ENCODE measurements at places on chromosomes 4 and X. TPM values are rescaled to one million over a fixed set of nuclear protein-coding genes. Genes with fewer than 3 reads are reported as not detected.

DNA sequence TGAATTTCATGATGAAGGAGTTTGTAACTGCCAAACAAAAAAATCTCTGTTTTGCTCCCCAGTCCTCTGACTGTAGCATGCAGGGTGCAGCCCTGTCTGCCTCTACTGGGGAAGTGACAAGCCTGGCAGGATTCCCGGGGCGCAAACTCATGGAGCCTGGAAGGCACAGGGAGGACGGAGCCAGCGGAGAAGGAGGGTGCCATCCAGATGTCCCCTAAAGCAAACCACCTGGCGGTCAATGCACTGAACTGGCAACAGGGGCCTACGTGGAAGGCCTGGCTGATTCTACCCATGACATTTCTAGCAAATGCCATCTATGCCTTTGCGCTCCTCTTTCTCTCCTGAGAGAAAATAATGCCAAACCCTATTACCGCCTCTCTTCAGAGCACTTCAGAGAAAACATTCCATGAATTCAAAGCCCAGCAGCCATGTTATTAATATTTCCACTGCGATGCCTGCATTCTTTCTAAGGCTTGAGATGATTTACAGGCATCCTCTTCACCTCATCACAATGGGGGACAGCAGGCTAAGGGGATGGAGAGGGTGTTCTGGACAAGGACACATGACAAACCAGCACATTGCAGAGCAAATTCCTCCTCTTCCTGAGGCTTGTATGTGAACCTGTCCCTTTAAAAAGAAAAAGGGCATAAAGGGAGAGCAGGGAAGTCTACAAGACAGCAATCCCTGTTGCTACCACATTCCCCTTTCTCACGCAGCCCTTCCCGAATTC, 329.3 kb upstream of the NOCT start:
- no peak for DNase-seq

DNA sequence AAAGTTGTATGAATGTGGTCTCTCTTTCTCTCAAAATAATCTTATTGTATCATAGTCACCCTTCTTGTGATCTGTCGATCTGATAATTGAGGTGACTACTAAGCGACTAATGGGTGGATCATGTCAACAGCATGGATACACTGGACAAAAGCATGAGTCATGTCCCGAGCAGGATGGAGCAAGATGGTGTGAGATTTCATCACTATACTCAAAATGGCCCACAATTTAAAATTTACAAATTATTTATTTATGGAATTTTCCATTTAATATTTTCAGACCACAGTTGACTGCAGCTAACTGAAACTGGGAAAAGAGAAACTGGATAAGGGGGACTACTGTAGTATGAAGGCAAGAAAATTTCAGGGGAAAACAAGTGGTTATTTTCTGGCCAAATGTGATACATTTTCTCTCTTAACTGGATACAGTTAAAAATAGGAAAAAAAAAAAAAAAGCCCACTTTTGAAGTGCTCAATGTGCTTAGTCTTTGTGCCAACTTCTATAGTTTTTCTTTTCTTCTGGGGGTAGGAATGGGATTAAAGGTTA, 25.3 kb downstream of the FAM241A start:
- peak; percentile 87 for DNase-seq

DNA sequence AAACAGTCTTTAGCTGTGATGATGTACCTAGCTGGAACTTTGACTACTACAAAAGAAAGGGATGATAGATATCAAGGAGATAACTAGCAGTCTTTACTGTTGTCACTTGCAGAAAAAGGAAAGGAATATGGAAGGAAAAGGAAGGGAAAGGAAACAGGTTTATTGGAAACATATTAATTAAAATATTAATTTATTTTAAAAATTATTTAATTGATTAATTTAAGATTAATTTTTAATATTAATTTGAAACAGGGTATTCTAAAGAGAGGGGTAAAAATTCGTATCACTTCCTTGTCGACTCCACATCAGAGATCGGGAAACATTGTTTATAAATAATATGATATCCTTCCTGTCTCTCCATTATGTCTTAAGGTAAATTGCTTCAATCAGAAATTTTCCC, 186.5 kb upstream of the IL15 start:
- no peak for DNase-seq

The SLC6A14 gene
- not detected for total RNA-seq

The LINC00632 gene
- 45.1 TPM for total RNA-seq

DNA sequence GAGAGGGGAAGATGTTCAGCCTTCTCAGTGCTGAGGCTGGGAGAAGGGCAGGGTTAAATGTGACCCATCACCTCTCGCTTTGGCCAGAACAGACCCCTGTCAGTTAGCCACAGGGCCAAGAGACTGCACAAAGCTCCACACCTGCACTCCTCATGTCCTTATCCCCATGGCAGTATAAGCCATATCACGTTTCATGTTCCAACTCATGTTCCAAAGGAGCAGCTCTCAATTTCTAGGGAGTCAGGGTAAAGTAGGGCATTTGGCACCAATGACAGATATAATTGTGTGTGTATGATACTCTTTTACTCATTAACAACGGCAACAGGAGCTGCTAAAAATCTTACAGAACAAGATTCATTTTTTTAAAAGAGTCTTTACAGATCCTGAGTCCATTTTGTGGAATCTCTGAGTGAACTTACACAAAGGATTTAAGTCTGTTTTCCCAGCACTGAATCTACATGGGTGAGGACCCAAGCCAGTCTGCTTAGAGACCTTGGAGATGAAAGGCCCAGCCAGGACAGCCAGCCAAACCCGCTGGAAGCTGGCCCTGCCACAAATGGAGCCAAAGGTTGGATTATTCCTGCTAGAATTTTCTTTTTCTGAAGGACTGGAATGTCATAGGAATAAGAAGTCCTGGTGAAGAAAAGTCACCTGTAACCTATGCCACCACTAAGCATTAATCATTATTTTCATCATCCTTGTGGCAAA, 129.1 kb upstream of the SMAD1 start:
- no peak for DNase-seq

GRCh38 chr4:100826067-100826466, 308.2 kb upstream of the EMCN start:
- DNase-seq, result no peak

GRCh38 chr4:112766422-112766821, 129.5 kb downstream of the LARP7 start:
- DNase-seq, result no peak

DNA sequence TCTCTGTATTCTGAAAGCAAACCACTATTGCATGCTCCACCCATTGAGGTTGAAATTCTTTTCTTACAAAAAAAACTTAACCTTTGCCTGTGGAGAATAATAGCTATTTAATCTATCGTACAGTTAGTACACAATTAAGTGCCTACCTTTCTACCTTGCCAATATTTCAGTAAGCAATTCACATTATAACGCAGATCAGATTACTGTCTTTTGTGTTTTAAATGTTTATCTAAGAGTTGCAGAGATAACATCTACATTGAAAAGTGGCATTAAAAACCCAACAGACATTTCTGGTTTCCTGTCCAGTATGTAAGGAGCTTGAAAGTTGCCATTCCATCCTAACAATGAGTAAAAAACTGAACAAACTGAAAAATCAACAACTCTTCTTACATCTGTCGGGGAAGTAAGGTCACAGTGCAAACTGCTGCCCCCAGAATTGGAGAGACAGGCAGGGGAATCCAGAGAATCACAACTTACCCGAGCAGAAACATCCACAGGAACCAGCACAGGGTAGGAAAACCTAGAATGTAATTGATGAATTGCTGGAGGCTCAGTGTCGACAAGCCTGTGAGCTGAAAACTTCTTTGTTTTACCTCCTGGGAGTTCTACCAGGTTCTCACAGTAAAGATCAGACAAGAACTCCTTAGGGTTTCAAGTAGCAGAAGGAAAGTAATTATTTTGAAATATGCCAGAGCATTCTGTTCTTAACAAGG, 27.3 kb upstream of the ACSL4 start:
- no peak for DNase-seq

GRCh38 chrX:138945219-138945618, 233.7 kb upstream of the FGF13 start:
- DNase-seq, result no peak

The SNX12 gene
- 56.0 TPM for total RNA-seq

Data from NCI-H460 (cell line).